ENCODE measurements at places on chromosomes 2 and 18.

- peak; percentile 86 for DNase-seq
Measured at GRCh38 chr2:197145471-197146056, 165.0 kb downstream of the ANKRD44 start.

DNA sequence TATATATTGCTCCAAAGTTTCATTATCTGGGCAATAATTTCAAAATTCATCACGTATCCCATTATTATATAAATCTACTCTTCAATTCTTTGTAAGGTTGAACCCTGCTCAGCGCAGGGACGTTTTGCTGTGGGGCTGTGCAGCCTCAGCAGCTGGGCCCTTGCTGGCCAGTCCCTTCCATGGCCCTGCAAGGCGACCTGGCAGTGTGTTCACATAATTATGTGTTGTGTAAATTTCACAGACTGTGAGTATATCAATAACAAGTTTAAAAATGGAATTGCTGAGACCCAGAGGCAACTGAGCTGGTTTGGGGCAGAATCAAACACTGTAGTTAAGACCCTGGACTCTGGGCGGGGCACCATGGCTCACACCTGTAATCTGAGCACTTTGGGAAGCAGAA is 16.1 kb upstream of the MAL start:
- DNase-seq = no peak

DNA sequence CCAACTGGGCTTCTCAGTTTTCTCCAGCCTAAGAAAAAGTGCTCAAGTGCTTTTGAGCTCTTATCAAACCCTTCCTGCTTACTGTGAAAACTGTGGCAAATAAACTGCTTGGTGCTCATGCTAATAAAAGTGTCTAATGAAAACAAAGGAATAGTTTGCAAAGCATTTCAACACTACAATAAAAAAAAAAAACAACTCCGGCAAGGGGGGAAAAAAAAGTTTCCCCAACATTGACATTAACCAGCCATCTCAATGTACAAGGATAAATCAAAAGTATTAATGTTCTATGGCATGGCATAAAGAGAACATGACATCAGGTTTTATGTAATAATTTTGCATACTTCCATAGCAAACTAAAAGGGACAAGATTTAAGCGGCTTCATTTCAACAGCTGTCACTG is 14.7 kb upstream of the STPG4 start:
- no peak for DNase-seq

- DNase-seq = no peak
Measured at GRCh38 chr2:230827774-230828271, 36.9 kb upstream of the ITM2C start.

GRCh38 chr2:175884697-175885393 is 117.2 kb downstream of the LNPK start:
- DNase-seq = no peak

- no peak for DNase-seq
Measured at GRCh38 chr2:134258684-134259388, 5.0 kb downstream of the MGAT5 start.

- no peak for DNase-seq
Measured at GRCh38 chr2:137208431-137208891, 443.1 kb downstream of the THSD7B start.

- DNase-seq = no peak
Measured at GRCh38 chr18:48687346-48688042, 148.7 kb downstream of the CTIF start.

- no peak for DNase-seq
Measured at GRCh38 chr2:75998451-75998850, 287.7 kb upstream of the GCFC2 start.

GRCh38 chr2:233964581-233964980 is 47.4 kb downstream of the TRPM8 start:
- DNase-seq = no peak

GRCh38 chr2:164657129-164657528 is 35.8 kb upstream of the GRB14 start:
- no peak for DNase-seq

GRCh38 chr2:217798191-217798590 is 204.6 kb downstream of the TNS1 start:
- DNase-seq = no peak

GRCh38 chr18:32803568-32803967 is 30.7 kb upstream of the KLHL14 start:
- DNase-seq = peak; percentile 68

DNA sequence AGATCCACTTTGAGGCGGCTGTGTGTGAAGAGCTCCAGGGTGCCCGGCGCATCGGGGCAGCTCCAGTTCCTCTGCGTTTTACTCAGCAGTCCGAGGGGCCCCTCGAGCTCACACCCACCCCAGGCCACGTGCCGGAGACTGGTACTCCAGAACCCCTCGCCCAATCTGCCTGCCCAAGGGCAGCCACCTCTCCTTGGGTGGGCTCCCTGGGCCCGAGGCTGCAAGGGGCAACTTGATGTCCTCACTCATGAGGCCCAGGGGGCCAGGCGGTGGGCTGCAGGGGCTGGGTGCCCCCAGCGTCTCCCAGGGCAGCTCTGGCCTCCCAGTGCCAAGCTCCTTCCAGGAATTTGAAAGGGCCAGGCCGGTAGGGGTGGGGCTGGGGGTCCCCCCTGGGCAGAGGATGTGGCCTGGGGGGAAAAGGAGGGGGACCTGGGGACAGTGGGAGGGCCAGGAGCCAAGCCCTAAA is 16.7 kb downstream of the RAMP1 start:
- DNase-seq = no peak

GRCh38 chr18:67425672-67426071 is 90.8 kb downstream of the DSEL start:
- DNase-seq = no peak

- DNase-seq = no peak
Measured at GRCh38 chr2:233072838-233073237, 12.7 kb downstream of the INPP5D start.

DNA sequence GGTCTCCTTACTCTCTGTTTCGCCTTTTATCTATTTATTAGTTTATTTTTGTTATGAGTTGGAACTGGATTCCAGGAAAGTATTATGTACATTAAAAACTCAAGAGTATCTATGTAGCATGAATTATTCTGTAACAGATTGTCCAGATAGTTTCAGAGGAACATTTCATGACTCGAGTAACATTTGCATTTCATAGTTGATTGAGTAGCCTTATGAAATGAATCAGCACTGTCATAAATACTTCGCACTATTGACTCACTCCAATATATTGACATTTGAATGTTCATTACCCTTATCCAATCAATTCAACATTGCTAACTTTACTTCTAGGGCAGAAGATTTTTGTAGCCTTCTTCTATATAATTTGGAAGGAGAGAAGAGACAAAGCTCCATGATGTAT is 11.3 kb upstream of the VRK2 start:
- DNase-seq = no peak

- DNase-seq = no peak
Measured at GRCh38 chr2:31271851-31272267, 37.9 kb downstream of the EHD3 start.

- no peak for DNase-seq
Measured at GRCh38 chr2:8754106-8754776, 72.4 kb downstream of the ID2 start.

- DNase-seq = no peak
Measured at GRCh38 chr18:10052871-10053270, 139.1 kb downstream of the VAPA start.

- DNase-seq = no peak
Measured at GRCh38 chr2:129870685-129871241, 108.7 kb upstream of the RAB6C start.

DNA sequence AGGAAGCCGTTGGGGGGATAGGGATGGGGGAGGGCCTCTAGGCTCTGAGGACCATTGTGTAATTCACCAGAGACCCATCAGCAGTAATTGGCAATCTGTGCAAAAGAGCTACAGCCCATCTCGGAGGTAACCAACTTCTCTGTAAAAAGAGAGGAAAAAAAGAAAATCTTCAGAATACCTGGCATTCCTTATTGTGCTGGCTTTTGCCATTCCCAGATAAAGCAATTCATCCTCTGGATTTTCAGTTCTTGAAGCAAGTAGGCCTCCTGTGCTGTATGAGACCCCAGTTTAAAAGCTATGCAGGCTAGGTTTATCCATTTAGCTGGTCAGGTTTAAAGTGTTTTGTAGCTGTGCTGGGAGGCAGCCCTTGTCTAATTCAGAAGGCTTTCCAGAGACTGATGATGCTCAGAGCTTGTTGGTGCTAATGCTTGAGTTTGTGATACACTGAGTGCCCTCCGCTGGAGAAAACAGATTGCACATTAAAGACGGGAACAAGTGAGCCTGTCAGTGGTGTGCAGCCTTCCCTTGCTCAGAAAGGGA is at the start of gene LRRTM4:
LRRTM4 (minus strand) TSS at position 446 of the 540 bp plus-strand sequence.
- DNase-seq = no peak

DNA sequence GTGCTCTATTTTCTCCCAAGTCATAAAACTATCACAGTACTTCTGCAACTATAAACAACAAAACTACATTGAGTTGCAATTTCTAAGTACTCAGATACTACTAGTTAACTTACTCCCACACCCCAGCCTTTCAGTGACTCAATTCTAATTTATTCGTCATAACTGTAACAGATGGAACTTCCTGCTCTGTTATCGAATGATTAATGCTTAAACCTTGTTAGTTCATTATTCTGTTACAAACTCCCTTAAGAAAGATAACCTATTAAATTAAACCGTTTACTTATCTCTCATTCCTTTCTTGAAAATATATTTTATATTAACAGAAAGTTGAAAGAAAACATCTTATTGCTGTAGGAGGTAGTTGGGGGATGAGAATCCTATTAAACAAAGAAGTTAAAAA is 17.0 kb downstream of the TNFAIP6 start:
- no peak for DNase-seq

DNA sequence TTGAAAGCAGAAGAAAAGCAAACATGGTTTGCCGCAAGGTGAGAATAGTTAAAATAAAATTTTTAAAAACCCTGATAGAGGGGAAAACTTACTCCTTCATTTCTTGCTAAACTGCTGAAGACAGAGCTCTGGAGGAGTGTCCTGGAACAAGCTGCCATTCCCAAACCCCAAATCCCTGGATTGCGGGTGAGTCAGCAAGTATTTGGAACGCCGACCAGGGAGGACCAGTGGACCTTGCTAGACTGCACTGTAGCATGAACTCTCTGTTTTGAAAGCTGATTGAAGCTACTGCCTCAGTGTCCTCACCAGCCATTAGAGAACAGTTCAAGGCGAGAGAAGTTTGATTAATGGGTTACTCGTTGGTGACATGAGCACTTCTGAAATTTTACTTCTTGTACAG is 99.4 kb upstream of the RASGRP3 start:
- DNase-seq = no peak

DNA sequence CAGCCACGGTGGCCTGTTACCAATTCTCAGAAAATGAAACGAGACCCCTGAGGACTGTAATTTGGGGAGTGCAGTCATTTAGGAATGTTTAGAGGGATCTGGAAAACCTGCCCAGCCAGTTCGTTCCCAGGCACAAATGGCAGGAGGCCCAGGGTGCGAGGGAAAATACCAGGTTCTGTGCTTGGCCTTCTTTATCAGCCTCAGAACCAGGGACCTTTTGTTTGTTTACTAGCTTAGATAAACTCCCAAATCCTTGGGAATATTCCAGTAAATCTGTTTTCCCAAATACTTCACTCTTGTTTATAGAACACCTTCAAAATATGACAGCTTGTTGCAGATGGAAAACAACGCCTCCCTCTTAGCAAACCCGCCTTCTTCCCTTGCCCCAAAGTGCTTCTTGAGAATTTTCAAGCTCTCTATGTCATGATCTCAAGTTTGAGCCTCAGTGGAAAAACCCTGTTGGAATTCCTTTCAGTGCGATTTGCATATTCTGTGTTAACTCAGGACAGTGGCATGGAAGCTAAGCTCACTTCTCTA is 400.3 kb upstream of the SMIM21 start:
- DNase-seq = no peak

DNA sequence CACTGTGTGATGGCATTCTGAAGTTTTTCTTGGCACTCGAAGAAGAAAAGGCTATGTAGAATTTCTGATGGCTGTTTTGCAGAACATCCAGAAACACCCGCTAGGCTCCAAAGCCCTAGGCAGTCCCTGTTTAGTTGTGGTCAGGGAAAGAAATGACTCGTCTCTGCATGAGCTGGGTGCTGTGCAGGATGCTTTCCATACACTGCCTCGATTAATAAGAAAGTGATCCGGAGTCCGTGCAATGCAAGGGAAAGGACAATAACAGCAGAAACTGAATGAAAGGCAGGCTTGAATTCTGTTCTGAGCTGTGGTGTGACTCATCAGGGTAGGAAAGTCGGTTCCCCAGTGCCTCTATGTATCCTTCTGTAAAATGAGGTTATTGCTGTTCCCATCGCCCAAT is 18.7 kb downstream of the MAPRE3 start:
- DNase-seq = no peak

GRCh38 chr2:43419876-43420275 is 176.0 kb downstream of the THADA start:
- DNase-seq = no peak

GRCh38 chr2:172101821-172102390 is 794 bp downstream of the DLX2 start:
- no peak for DNase-seq

- DNase-seq = no peak
Measured at GRCh38 chr2:74984947-74985637, 26.6 kb downstream of the POLE4 start.

GRCh38 chr2:168345601-168346000 is 98.2 kb upstream of the STK39 start:
- DNase-seq = peak; percentile 51

DNA sequence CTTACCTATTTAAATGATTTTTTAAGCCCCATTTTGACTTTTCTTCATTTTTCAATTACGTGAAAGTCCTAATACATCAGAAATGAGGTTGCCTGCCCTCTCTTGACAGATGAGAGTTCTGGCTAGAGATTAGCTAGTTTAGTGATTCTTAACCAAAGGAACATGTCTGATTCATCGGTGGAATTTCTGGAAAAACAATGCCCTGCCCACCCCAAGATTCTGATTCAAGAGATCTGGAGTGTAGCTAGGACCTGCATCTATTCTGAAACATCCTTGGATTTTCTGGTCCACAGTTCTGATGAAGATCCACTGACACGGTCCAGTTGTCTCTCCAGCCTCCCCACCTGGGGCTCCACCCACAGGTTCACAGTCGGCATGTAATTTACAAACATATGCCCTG is 111.2 kb downstream of the KLF7 start:
- no peak for DNase-seq

GRCh38 chr2:64876137-64876647 is 113.0 kb upstream of the SLC1A4 start:
- DNase-seq = no peak
